NCI-H1105 (cell line): ENCODE measurements at places on chromosomes 7 and 10.

DNA sequence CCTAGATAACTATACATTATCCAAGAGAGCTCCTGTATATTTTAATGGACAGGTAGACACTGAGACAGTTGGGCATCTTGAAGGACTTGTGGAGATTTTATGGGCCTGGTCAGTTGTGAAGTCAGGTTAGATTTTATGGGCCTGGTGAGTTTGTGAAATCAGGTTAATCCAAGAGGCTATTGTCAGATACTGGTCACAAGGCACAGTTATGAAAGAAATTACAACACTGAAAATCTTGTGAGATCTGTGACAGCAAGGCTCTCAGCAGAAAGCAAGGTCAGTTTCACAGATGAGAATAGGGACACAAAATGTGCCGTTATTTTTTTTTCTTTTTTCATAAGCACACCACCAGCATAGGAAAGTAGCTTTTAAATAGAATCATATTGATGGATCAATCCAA lies 167.6 kb downstream of the VTI1A start:
- DNase-seq, result no peak

GRCh38 chr7:41448104-41448503 lies 254.8 kb downstream of the INHBA start:
- no peak for DNase-seq

- no peak for DNase-seq
Measured at GRCh38 chr7:98315318-98315993, 34.0 kb downstream of the BRI3 start.

DNA sequence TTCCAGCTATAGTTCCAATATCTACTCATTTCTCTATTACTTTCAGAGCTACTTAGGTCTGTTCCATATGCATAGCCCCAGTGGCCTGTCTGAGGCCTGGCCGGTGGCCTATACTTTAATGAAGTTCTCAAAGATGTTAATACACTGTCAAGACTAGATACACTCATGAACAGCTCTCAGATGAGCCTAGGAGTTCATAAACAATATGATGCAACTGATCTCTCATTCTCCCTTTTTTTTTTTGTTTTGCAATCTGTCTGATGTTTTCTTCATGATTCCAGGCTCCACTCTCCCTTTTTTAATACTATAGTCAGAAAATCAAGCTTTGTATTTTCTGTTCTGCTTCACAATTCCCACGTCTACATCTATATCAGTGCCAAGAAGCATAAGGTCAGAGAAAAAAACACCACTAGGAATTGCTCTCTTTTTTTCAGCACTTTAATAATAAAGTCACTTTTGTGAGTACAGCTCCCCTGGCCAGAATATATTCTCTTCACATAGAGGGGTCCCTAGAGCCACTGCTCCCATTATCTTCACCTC lies 321.0 kb downstream of the C7orf25 start:
- no peak for DNase-seq
